ENCODE measurements at places on chromosomes 12 and 14.

GRCh38 chr14:69325646-69326265, 65.8 kb downstream of the GALNT16 start:
- DNase-seq: peak; percentile 80

GRCh38 chr12:120065472-120065871, 51.1 kb downstream of the RAB35 start:
- DNase-seq: no peak

DNA sequence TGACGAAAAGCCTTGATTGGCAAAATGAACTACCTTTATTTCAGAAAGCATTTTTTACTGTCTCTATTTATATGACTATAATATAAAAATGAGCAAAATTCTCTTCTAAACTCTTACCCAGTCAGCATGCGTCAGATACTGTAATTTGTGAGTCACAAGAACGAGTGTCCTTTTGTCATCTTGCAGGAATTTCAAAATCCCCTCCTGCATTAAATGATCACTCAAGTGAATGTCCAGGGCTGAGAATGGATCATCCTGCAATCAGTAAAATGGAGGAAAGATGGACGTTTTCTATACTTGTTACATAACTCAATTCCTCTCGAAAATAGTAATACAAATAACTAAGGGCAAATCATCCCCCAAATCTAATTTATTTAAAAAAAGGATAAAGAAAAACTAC, 77.7 kb upstream of the KCNJ8 start:
- no peak for DNase-seq

DNA sequence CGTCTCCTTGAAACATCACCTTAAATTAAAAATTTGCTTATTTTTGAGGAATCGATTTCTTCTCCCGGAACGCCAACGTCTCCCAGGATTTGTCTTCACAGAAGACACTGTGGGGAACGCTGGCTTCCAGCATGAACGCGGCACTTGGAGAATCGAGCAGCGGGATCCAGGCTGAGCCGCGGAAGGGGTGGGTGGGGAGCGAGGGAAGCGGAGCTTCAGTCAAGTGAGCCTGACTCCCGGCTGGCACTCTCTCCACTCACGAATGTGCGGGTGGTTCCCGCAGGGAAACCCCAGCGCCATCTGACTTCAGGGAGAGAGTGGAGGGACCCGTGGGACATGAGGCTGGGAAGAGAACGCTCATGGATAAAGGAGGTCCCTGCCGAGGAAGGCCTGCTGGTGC, 506.0 kb upstream of the TMEM132C start:
- DNase-seq: peak; percentile 11

GRCh38 chr12:99984271-99985128, at the start of gene ANKS1B:
TSS of gene ANKS1B (minus strand) at chr12:99984936. CDS start at chr12:99984237, 699 bp downstream.
- peak; percentile 91 for DNase-seq

GRCh38 chr12:50647479-50647878, 116.4 kb upstream of the ATF1 start:
- DNase-seq: no peak

DNA sequence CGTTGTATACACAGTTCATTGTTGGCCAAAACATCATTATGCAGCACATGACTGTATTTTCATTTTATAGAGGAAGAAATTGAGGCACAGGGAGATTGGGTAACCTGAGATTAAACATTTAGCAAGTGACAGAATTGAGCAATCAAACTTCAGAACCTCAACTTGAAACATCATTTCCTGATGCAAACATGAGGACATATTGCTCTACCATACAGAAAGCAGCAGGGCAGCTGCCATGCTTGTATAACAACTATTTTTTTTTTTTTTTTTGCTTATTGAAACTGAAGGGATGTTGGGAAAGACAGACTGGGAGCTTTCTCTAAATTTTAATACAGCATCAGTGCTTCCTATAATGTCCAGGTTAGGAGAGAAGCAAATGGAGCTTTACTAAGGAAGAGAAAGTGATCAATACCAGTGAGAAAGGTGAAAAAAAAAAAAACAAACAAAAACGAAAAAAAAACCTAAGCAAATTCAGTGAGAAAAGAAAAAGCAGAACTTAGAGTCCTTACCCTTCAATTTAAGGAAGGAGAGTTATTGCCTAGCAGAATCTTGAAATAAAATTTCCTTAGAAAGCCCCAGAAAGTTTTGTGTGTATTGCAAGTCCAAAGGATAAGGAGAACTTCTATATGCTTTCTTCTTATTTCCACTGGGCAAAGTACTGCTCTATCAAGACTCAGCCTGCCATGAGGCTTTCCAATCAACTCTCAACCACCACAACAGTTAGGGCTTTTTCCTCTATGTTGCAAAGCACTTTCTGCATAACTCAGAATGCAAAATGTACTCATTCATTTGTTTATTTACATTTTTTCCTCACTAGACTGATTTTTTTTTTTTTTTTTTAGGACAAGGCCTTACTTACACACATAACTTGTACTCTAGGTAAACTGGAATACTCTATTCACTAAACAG, 21.6 kb downstream of the BTG1 start:
- DNase-seq: no peak

DNA sequence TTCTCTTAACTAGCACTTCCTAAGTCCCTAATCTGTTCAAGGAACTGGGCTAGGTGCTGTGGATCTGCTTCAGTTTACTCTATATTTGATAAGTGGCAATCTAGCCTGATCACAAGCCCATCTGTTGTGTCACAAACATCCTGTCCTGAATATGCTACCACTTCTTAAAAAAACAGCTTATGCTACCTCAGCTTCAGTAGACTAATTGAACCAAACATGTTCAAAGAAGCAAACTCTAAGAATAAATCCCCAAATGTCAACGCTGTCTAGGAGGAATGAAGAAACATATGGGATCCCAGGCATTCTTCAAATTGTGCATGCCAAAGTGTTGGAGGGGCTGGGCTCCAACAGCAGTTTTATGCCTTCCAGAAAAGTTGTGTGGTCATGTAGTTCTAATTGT, 10.4 kb upstream of the KCNH5 start:
- no peak for DNase-seq

DNA sequence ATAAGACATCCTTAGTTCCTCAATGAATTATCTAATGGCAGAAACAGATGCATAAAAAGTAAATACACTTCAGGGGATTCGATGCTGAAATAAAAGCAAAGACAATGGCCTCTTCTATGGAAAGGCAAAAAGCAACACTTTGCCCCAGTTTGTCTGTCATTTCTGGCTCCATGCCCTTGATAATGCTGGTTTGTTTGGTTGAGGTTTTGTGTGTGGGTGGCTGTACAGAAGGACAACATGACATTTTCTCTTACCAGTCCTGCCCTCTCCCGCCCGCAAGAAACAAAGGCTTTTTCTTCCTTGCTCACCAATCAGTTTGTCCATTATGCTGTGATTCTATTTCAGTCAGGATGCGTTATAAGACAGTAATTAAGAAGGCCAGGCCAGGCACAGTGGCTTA, 18.1 kb upstream of the WDR89 start:
- DNase-seq: no peak

DNA sequence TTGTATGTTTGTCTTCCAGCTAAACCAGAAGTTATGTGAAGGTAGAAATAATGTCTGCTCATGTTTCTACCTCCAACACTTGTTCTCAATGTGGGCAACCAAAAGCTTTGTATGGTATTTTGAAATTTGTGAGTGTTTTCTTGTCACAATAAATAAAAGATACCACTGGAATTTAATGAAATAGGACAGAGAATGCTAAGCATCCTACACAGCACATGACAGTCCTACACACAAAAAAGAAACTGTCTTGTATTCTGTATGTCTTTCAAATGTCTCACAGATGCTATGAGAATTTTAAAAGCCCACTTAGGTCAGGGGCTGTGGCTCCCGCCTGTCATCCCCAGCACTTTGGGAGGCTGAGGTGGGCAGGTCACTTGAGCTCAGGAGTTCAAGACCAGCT, 68.9 kb downstream of the RALGAPA1 start:
- DNase-seq: no peak

GRCh38 chr14:99189201-99189801, 82.7 kb downstream of the BCL11B start:
- DNase-seq: no peak

- no peak for DNase-seq
Observed at GRCh38 chr12:48017496-48017895, 13.2 kb upstream of the COL2A1 start.

GRCh38 chr14:99749763-99750715, 43.2 kb upstream of the EML1 start:
- no peak for DNase-seq

DNA sequence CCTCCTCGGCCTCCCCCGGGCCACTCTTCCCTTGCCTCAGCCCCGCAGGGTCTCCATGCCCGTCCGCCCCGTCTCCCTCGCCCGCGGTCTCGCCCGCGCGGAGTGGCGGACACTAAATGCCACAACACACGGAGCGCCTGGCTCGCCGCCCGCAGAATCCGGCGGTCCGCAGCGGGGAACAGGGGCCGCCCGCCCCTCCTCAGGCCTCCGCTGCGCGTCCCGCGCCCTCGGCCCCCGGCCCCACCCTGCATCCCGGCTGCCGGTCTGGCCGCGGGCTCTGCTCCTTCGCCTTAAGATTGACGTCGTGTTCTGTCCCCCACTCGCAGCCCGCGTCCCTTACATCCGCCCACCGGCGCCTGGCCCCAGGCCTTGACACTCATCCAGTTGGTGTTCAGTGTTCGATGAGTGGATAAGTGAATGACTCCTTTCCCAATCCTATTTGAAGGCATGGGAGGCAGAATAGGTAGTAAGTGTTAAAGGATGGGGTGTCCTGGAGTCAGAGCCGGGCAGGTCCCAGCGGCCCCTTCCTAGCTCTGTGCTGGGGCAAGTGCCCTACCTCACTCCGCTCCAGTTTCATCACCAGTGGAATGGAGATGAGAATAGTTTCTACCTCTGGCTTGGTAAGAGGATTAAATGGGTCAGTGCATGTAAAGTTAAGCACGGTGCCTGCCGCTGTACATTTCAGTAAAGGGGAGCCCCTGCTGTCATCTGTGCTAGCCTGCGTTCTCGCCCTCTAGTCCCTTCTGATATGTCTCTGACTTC, 622 bp downstream of the TECPR2 start:
- DNase-seq: peak; percentile 84

- no peak for DNase-seq
Observed at GRCh38 chr12:45540661-45541341, 188.7 kb upstream of the ARID2 start.

DNA sequence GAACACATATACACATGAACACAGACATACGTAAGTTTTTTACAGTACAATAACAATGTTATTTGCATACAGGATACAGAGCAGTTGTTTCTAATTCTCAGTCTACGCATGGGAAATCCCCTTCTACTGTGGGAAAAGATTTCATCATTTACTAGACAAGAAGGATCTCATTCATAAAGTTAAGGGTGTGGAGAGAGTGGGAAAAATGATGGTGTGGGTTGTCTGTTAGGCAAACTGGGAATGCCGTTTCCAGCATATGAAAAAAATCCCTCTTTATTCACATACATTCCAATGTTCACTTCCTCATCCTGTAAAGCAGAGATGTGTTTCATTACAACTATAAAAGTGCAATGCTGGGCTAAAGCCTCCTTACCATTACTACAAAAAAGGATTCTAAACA, 120.9 kb downstream of the SINHCAF start:
- no peak for DNase-seq

GRCh38 chr14:81766321-81766915, 232.8 kb upstream of the SEL1L start:
- no peak for DNase-seq

- no peak for DNase-seq
Observed at GRCh38 chr14:52325630-52326029, 11.5 kb downstream of the PTGER2 start.

- DNase-seq: no peak
Observed at GRCh38 chr12:72790273-72790672, 518.1 kb downstream of the TRHDE start.

Data from H7 (cell line).